Activated CD4-positive, alpha-beta T cell treated with anti-CD3 and anti-CD28 coated beads for 36 hours (primary cell): ENCODE measurements at places on chromosomes 2 and 18. TPM values are rescaled to one million over a fixed set of nuclear protein-coding genes. Genes with fewer than 3 reads are reported as not detected.
A peak's percentile ranks its signal among the peaks of the same experiment; 100 is the strongest.

Gene ABCB11
- total RNA-seq: not detected

- no peak for DNase-seq
These were observed 77.2 kb downstream of the ACKR3 start for GRCh38 chr2:236646871-236647270.

- DNase-seq: no peak
These were observed 33.3 kb downstream of the C2orf76 start for GRCh38 chr2:119333360-119333759.

Gene SPEG
- 0.89 TPM for total RNA-seq

GRCh38 chr2:31327505-31327904, 87.0 kb downstream of the XDH start:
- DNase-seq: no peak

- peak; percentile 69 for DNase-seq
These were observed 18.7 kb upstream of the ACKR3 start for GRCh38 chr2:236550701-236551465.

- DNase-seq: no peak
These were observed 360.5 kb upstream of the RGPD4 start for GRCh38 chr2:107466241-107466640.
